Epithelial cell of prostate (primary cell): ENCODE measurements at places on chromosomes 12 and 14.

GRCh38 chr14:101687756-101688546 is 73.6 kb upstream of the PPP2R5C start:
- DNase-seq: no peak

GRCh38 chr14:100867631-100868315 is 35.7 kb downstream of the RTL1 start:
- DNase-seq: no peak

DNA sequence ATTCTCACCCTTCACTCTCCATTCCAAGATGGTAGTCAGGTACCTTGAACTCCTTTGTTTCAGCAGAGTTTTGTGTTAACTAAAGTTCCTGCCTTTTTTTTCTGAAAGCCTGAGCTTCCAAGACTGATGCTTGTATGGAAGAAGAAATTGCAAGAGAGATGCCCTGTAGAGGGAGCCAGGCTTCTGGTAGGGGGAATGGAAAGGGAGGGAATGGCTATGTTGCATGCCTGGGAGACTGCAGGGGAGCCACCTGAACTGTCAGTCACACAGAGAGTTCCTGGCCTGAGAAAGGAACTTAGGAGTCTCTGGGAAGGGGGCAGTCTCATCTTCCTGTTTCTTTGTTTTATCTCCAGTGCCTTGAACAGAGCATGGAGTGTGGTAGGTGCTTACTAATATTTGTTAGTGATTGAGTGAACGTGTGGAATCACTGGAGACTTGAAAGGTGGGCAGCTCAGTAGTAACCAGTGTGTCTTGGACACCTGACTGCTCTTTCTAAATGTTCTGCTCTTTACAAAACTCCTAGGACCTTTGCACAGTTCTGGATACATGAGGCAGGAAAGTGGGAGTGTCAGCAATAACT is 132.2 kb downstream of the ANO4 start:
- no peak for DNase-seq

DNA sequence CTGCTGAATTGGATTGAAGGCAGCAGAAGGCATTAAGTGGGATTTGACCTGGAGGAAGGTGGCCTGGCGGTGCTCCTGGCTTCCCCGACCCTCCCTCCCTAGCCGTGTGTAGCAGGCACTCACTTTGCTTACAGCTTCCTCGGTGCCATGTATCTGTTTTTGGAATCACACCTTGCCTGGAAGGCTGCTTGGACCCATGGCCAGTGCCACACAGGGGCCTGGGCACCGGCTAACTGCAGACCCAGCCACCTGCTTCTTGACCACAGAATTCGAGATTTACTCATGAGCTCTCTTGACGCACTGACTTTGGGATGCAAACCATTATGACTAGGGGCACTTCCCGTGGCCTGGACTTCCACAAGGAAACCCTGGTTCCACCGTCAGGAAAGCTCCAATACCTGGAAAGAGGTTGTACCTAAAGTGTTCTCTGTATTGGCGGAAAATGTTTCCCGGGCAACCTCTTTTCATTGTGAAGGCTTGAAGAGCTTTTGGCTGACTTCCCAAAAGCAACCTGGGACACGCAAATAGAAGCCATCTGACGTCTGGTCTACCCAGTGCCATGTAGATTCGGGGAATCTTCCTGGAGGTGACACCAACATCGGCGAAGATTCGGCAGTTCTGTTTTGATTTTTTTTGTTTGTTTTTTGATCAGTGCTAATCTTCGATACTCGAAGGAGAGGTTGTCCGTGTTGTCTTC is 125.6 kb upstream of the RTL1 start:
- DNase-seq: no peak

DNA sequence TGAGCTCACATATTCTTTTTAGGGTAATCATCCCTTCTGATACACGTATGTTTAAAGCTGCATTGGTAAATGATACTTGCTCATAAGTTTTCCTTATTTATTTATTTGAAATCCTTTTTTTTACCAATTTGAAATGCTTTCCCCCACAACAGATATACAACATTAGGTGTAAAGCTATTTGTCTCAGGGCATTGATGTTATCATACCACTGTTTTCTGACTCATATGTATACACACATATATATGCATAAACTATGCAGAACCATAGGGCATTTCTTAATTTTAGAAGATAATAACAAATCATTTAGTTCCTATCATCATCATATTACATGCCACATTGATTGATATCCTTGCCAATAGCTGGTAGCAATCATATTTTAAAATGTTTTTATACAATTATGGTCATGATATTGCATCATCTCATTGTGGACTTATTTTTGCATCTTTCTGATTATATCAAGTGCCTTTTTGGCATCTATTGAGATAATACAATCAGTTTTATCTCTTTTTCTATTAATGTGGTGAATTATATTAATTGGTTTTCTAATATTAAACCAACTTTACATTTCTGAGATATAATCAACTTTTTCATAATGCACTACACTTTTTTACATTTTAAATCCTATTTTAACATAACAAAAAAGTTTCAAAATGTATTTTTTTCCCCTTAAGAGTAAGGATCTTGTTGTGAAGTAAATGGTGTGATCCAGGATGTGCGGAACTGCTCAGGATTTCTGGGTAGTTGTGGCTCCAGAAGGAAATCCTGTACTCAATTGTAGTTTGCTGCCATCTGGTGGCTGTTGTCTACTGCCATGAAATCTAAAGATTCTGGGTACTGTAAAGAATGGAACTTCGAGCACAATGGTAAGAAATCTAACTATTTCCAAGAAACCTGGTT is 16.7 kb downstream of the OR9K2 start:
- DNase-seq: no peak

- DNase-seq: no peak
Measured at GRCh38 chr12:114742363-114742762, 58.4 kb upstream of the TBX3 start.

DNA sequence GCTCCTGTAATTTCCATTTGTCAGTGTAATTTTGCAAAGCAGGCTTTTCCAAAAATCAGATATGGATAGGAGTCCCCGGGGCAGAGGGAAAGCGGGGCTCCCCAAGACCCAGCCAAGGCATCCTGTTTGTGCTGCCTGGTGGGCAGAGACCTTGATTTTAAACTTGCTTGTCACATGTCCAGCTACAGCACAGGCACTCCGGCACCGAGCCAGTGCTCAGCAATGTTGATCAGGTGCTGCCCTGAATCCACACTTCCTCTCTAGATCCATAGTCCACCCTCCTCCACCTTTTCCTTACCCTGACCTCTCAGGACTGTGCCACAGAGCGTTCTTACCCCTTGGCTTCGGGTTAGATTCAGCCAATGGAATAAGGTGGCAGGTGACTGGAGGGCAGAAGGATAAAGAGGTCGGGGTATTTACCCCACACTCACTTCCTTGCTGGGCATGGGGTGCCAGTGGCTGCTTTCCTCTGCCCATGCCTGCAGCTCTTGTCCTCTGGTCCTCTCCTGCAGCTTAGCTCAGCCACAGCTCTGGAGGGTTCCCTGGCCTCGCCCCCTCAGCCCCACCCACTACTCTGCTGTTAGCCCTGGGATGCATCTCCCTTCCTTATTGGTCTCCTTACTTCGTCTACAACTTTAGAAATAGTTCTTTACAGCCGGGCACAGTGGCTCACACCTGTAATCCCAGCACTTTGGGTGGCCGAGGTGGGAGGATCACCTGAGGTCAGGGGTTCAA is 80.1 kb downstream of the IRF2BPL start:
- no peak for DNase-seq

DNA sequence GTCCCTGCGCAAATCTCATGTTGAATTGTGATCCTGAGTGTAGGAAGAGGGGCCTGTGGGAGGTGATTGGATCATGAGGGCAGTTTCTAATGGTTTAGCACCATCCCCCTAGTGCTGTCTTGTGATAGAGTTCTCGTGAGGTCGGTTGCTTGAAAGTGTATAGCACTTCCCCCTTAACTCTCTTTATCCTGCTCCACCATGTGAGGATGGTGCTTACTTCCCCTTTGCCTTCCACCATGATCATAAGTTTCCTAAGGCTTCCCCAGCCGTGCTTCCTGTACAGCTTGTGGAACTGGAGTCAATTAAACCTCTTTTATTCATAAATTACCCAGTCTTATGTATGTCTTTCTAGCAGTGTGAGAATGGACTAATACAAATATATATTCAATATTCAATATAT is 303.7 kb upstream of the SEL1L start:
- DNase-seq: no peak

DNA sequence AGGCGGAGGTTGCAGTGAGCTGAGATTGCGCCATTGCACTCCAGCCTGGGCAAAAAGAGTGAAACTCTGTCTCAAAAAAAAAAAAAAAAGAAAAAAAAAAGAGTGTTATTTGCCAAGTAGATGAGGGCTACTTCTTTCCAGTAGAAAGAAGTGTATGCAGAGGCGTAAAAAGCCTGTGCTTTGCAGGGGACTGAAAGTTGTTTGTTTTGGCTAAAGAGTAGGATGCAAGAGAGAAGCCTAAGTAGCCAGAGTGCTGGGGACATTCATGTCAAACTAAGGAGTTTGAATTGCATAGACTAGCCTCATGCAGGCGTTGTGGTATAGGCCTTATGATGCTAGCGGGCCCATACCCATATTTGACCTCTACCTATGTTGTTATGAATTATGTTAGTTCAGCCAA is 9.5 kb downstream of the HSD17B6 start:
- no peak for DNase-seq

DNA sequence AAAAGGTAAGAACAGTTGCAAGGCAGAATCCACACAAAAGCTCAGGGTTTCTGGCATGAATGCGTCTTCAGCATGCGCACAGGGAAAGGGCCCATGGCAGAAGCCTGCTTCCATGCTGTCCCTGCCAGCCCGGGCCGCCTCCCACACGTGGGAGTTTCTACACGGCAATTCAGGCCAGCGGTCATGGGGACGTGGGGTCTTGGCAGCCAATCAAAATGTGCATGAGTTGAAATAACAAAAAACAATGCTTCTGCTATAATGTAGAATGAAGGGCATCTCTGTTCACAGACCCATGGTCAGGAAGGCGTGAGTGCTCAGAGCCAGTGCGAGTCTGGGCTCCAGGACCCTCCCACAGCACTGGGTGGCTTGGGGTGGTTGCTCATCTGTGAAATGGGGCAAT is 28.6 kb downstream of the AMN start:
- DNase-seq: no peak

- no peak for DNase-seq
Measured at GRCh38 chr12:69620921-69621320, 10.2 kb upstream of the LRRC10 start.

DNA sequence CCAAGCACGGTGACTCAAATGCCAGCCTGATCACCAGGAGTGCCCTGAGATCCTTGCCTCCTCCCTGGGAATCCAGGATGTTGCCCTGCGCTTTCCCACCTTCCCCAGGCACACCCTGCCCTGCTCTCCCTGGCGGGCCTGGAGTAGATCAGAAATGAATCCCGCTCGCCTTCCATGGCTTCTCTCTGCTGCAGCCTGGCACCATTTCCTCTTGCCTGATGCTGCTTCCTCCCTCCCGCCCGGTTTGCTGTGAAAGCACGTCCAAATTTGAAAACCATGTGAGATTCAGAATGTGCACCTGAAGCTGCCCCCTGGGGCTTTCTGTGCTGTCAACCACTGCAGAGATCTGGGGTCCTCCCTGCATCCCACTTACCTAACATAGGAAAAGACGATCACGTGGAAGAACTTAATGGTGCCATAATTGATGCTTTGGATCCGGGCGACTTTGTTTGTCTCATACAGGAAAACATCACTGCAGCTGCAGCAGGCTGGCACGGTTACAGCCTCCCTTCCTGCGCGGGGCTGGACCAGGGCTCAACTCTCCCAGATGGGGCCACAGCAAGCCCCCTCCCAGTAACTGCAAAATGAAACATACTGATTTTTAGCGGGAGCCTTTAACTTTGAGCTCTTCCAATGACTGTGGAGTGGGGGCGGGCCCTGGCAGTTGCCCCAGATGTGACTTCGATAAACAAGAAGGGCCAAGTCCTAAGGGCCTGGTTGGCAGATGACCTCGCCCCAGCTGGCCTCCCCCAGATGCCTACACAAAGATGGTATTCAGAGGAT is 24.9 kb upstream of the C12orf76 start:
- no peak for DNase-seq

DNA sequence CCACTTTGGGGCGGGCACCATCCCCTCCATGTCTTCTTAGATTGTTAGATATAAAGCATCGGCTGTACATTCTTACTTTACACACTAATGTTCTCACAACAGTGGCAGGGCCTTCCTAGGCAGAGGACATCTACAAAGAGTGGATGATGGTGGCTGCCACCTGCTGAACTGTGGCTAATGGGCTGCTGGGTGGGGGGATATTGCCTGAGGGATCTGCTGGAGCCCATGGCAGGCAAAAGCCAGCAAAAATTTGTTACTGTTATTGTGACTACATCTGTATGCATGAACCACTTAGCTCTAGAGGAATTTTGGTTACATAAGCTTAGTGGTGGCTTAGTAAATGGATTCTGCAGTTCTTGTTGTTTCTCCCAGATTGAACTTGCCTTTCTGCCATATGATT is 52.6 kb downstream of the DIP2B start:
- DNase-seq: no peak

- DNase-seq: no peak
Measured at GRCh38 chr12:123075087-123075645, 75.7 kb downstream of the PITPNM2 start.

- no peak for DNase-seq
Measured at GRCh38 chr12:110165540-110166159, 41.5 kb downstream of the IFT81 start.

DNA sequence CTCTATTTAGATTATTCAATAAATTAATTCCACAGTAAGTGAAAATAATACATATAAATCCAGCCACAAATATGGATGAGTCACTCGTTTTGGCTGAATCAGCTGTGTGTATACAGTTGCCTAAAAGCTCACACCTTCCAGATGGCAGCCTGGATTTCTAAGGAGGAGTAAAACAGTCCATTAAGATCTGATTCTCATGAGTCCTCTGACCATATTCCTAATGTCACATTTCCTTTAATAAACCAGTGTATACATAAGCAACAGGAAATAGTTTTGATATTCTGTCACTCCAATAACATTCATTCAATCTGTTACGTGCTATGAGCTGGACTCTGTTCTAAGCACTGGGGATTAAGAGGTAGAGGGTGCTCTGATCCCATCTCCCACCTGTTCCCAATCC is 21.8 kb downstream of the MDM1 start:
- peak; percentile 69 for DNase-seq

GRCh38 chr12:105805730-105806399 is 332.9 kb downstream of the NUAK1 start:
- no peak for DNase-seq

DNA sequence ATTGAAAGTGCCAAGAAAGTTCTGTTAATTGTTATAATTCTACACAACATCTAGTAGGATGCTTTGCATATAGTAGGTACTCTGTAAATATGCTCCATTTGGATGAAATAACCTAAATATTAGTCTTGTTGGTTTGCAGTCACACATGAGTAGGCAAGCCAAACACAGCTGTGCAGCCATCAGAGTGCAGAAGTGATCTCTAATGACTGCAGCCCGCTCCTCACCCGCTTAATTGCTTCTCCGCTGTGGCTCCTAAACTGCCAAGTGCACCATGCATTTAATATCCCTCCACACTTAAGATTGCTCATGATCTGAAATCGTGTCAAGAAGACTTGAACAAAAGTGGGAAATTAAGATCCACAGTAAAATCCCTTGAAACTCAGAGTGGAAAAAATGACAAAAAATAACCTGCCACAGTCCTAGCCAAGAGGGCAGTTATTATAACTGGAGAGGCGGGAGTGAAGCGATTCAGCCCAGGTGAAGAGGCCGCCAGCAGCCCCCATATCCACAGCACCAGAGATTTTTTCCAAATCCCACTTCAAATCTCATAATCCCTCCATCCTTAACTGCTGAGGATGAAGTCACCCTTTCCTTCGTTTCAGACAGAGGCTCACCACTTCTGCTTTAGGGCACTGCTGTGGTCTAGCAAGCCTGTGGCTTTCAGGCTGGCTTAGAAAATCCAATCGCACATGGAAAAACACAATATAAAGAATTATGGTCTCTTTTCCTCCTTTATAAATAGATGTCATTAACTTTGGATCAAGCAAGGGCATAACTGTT is 69.5 kb downstream of the TMEM30B start:
- DNase-seq: no peak

GRCh38 chr12:55901881-55902490 is 25.7 kb downstream of the PYM1 start:
- no peak for DNase-seq
